ENCODE measurements at places on chromosomes 4 and X.

GRCh38 chr4:121428721-121429120 is 47.9 kb upstream of the QRFPR start:
- DNase-seq = no peak

- DNase-seq = no peak
Observed at GRCh38 chr4:8641256-8641655, 48.7 kb downstream of the CPZ start.

DNA sequence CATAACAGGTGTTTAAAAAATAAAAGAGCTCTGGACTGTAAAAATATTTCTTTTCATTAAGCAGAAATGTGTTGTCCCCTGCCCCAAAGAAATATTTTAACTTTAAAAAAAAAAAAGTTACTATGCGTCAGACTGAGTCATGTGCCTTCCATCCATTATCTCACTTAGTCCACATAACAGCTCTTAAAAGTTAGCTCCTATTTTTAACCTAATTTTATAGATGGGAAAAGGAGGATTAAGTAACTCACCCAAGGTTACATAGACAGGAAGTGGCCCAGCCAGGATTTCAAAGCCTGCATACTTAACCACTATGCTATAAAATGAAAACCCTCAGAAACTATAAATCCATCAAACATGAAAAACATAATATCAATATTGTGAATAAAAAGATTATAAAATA is 97.7 kb downstream of the MANBA start:
- no peak for DNase-seq

GRCh38 chr4:33068539-33068938 is 2348.4 kb downstream of the PCDH7 start:
- no peak for DNase-seq

DNA sequence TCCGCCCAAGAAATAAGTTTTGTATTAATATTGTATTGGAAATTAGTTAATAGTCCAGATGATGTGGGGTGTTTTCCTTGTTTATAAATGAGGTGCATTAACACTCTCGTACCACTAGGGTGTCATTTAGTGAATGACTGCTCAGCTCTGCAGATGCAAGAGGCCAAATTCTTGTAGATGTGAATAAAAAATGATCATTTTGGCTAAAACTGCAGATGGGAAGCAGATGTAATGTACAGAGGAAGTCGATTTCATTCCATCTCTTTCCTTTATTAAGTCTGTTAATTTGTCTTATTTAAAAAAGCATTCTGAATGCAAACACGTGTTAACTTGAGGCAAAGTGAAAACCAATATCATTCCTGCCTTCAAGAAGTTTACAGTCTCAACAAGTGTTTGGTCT is 108.1 kb downstream of the DHX15 start:
- DNase-seq = no peak

DNA sequence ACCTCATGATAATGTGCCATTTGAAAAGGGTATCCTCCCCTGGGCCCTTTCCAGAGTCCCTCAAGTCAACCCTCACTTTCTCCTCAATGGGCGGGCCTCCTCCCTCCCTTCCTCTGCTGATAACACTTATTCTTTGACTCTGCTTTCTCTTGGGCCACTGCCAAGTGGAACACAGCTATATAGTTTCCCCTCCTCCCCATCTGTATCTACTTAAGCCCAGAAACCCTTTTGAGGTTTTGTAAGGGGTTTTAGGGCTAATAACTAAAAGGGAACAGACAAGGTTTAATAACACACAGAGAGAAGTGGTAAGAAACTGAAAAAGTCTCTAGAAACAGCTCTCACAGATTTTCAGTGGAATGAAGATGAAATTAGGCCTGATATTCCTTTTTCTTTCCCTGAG is 116.7 kb downstream of the GPC3 start:
- no peak for DNase-seq

DNA sequence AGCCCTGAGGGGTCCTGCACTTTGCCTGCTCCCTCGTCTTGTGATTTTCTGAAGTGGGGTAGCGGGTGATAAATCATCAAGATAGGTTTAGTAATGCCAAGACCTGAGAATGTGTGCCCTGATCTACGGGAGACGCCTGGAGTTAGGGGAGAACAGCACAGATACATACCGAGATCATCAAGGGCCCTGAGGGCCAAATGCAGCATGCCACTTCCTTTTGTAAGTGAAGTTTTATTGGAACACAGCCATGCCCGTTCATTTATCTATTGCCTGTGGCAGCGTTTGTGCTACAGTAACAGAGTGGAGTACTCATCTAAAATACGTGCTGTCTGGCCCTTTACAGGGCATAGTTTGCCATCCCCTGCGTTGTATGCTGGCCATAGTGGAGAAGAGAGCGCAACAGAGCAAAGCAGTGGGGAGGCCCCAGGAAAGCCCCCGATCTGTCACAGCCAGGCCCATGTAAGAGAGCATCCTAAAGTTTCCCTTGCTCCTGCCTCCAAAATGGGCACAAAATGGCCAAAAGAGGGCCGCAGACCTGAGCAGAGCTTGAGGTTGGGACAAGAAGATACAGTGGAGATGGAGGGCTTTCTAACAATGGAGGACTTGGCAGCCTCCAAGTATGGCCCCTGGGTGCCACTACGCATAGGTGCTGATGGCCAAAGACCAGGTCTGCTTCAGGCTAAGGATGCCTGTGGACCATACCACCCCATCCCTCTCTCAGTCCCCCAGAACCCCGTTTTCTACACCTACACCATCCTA is 167.0 kb downstream of the SMIM20 start:
- DNase-seq = no peak

DNA sequence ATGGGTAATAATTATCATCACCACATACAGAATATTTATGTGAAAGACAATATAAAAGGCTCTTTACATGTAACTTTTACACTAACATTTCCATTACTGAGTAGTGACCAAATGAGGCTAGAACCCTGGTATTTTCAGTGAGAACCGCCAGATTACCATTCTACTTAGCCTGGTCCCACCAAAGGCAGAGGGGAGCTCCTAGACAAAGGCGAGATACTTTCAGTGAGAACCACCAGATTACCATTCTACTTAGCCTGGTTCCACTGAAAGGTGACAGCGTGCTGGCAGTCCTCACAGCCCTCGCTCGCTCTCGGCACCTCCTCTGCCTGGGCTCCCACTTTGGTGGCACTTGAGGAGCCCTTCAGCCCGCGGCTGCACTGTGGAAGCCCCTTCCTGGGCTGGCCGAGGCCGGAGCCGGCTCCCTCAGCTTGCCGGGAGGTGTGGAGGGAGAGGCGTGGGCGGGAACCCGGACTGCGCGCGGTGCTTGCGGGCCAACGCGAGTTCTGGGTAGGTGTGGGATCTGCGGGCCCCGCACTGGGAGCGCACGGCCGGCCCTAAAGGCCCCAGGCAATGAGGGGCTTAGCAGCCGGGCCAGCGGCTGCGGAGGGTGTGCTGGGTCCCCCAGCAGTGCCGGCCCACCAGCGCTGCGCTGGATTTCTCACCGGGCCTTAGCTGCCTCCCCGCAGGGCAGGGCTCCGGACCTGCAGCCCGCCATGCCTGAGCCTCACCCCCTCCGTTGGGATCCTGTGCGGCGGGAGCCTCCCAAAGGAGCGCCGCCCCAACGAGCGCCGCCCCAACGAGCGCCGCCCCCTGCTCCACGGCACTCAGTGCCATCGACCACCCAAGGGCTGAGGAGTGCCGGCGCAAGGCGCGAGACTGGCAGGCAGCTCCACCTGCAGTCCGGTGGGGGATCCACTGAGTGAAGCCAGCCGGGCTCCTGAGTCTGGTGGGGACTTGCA is 1276.1 kb downstream of the PCDH7 start:
- DNase-seq = no peak

- DNase-seq = no peak
Observed at GRCh38 chr4:101604976-101605375, 185.6 kb upstream of the BANK1 start.

GRCh38 chr4:169659716-169660670 is 39.6 kb downstream of the CLCN3 start:
- peak; percentile 51 for DNase-seq

- DNase-seq = no peak
Observed at GRCh38 chrX:123169247-123169901, 14.7 kb upstream of the GRIA3 start.
